Cardiac atrium fibroblast (primary cell): ENCODE measurements at places on chromosomes 7 and 10. TPM values are rescaled to one million over a fixed set of nuclear protein-coding genes. Genes with fewer than 3 reads are reported as not detected.

Gene COBL
- total RNA-seq = not detected in 2 replicates

Gene SFTPA1
- not detected in 2 replicates for total RNA-seq

Gene PILRA
- 0.32 and 1.1 TPM in 2 replicates for total RNA-seq

Gene HTRA1
- 123 and 135 TPM in 2 replicates for total RNA-seq

Gene PRKAR1B
- 16.0 and 18.2 TPM in 2 replicates for total RNA-seq

Gene TRIM73
- 0.16 and 0.36 TPM in 2 replicates for total RNA-seq

Gene GJD4
- not detected in 2 replicates for total RNA-seq

Gene IQUB
- total RNA-seq = under 0.01 and 0.54 TPM in 2 replicates

Gene GRID1
- total RNA-seq = not detected in 2 replicates

Gene TRPV6
- not detected in 2 replicates for total RNA-seq

Gene RBM33
- total RNA-seq = 9.2 and 15.0 TPM in 2 replicates

Gene ASL
- total RNA-seq = 74.2 and 77.1 TPM in 2 replicates

Gene CAPZA2
- total RNA-seq = 116 and 123 TPM in 2 replicates

Gene OR9A2
- total RNA-seq = not detected in 2 replicates

Gene COL17A1
- 0.16 and 0.36 TPM in 2 replicates for total RNA-seq

Gene SKIDA1
- 0.18 and 0.65 TPM in 2 replicates for total RNA-seq

Gene PNLIPRP1
- total RNA-seq = not detected in 2 replicates
